Mesenteric fat pad (tissue), 1 donor: ENCODE measurements at places on chromosomes 5 and 9.

DNA sequence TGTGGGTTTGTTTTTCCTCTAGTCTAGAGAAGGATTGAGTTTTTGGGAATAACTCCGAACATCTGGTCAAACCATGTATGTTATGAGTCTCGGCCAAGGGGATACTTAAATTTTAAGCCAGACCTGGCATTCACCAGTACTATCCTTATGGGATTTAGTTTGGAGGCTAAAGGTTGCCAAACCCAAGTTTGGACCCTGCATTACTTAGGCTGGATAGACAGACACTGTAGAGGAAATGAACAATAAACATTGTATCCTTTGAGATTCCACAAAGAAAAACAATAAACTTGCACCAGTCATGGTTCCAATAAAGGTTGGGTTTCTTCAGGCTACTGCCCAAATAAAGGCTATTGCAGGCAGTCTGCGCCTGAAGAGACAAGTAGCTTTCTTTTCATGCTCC lies 296.7 kb upstream of the MEF2C start:
- no peak for DNase-seq

GRCh38 chr5:154162539-154163151 lies 27.9 kb upstream of the GALNT10 start:
- no peak for DNase-seq

- no peak for DNase-seq
Observed at GRCh38 chr5:23411200-23411599, 96.2 kb upstream of the PRDM9 start.

GRCh38 chr5:181159286-181160151 lies 12.1 kb downstream of the OR2V2 start:
- DNase-seq: no peak
